ENCODE measurements at places on chromosomes 7 and 10. TPM values are rescaled to one million over a fixed set of nuclear protein-coding genes. Genes with fewer than 3 reads are reported as not detected.

GRCh38 chr10:102118867-102119266 lies 1.3 kb downstream of the LDB1 start:
- H3K36me3 ChIP-seq = no peaks in the 10 kb centered on the region
- peak overlapping the region; percentile 86 for H3K4me3 ChIP-seq
- peaks cover 73% of the 10 kb centered on the region for H3K4me1 ChIP-seq

GRCh38 chr7:124276005-124276622 lies 243.2 kb upstream of the TMEM229A start:
- no peaks in the 10 kb centered on the region for H3K27me3 ChIP-seq
- no peaks in the 10 kb centered on the region for H3K36me3 ChIP-seq
- no peaks in the 10 kb centered on the region for H3K4me1 ChIP-seq
- no peak overlapping the region for H3K27ac ChIP-seq
- DNase-seq = no peak

GRCh38 chr10:132397671-132398565 lies 918 bp downstream of the PWWP2B start:
- H3K27me3 ChIP-seq = peaks cover 22% of the 10 kb centered on the region
- H3K4me1 ChIP-seq = peaks cover 7% of the 10 kb centered on the region
- H3K27ac ChIP-seq = no peak overlapping the region
- H3K36me3 ChIP-seq = no peaks in the 10 kb centered on the region

GRCh38 chr7:25253714-25254113 lies 25.4 kb upstream of the NPVF start:
- no peak overlapping the region for H3K4me3 ChIP-seq
- H3K4me1 ChIP-seq = no peaks in the 10 kb centered on the region
- H3K27ac ChIP-seq = no peak overlapping the region
- DNase-seq = no peak

DNA sequence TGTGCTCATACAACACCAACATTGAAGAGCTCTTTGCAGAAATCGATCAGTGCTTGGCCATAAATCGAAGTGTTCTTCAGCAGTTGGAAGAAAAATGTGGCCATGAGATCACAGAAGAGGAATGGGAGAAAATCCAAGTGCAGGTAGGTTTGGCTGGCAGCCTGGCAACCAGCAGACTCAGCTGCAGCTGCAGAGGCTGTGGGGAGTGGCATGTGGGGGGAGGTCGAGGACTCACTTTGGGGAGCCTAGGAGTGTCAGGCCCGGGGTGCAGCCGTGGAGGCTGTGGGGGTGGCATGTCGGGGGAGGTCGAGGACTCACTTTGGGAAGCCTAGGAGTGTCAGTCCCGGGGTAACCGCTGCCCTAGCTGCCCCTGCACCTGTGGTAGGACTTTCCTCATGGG lies 35.1 kb downstream of the RNF32 start:
- DNase-seq = no peak
- H3K36me3 ChIP-seq = peaks cover 13% of the 10 kb centered on the region
- H3K27ac ChIP-seq = no peak overlapping the region
- H3K4me3 ChIP-seq = no peak overlapping the region
- H3K4me1 ChIP-seq = no peaks in the 10 kb centered on the region

The IFIT1 gene
- 43.4 TPM for polyA plus RNA-seq

The MPP7 gene
- 5.1 TPM for polyA plus RNA-seq

The TYW1 gene
- 11.2 TPM for polyA plus RNA-seq

The CDK14 gene
- polyA plus RNA-seq = 7.6 TPM

The CPSF4 gene
- polyA plus RNA-seq = 51.1 TPM

The MYL10 gene
- 0.32 TPM for polyA plus RNA-seq

All from thymus (tissue), 14 donors.